Stimulated activated CD8-positive, alpha-beta memory T cell treated with anti-CD3 and anti-CD28 coated beads, Interleukin-7, amount 100 ng/mL, for 1 hour (primary cell): ENCODE measurements at places on chromosomes 5 and 9.

DNA sequence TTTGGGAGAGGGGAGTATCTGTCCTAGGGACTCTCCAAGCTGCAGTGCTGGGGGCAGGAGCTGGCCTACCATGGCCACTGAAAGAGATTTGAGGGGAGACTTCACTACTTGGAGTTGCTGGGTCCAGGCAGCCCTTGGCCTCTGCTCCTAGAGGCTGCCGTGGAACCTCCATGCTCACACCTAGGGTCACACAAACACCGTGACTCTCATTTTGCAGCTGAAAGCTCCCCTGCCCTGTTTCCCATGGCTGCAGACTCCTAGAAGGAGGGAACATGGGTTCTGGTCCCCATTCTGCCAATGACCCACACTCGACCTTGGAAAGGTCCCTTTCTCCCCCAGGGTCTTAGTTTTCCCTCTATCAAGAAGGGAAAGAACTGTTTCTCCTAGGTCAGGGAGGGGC is 147.1 kb upstream of the PPP1R26 start:
- no peak for DNase-seq

DNA sequence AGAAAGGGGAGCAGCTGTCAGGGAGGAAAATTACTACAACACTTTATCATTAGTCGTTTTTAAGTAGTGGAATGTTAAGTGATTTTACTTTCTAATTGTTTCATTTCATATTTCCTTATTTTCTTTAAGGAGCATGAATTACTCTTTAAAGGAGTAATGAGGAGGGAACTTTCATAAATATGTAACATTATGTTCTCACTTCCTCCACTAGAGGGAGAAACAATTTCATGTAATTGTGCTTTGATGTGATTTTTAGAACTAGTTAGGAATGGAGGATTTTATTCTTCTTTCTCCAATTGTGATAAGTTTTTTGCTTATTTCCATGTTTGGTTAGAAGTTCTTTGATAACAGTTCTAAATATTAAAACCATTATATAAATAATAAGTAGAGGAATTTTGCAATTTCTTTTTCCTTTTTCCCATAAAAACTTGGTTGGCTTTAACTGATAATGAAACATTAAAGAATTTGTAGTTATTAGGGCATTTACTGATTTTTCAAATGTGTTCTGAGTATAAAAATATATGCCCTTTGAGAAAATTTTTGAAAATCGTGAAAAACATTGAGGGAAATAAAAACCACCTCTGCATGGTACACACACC is 25.6 kb downstream of the CEP78 start:
- no peak for DNase-seq

GRCh38 chr9:94135222-94135621 is 51.0 kb downstream of the PTPDC1 start:
- DNase-seq = no peak

DNA sequence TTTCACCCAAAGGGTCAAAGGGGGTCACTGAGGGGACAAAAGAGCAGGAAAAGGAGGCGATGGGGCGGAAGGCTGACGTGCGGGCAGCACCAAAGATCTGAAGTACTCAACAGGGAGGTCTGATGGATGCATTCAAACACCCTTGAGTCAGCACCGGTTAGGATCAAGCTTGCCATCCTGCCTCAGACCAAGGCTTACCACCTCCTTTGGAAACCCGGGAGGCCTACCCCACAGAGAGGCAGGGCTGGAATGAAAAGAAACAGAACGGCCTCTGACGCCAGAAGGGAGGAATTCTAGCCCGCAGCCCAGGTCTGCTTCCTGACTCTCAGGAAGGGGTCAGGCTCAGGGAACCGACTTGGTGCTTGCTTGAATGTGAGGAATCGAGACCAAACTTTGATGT is 125.6 kb downstream of the PAPPA start:
- no peak for DNase-seq

DNA sequence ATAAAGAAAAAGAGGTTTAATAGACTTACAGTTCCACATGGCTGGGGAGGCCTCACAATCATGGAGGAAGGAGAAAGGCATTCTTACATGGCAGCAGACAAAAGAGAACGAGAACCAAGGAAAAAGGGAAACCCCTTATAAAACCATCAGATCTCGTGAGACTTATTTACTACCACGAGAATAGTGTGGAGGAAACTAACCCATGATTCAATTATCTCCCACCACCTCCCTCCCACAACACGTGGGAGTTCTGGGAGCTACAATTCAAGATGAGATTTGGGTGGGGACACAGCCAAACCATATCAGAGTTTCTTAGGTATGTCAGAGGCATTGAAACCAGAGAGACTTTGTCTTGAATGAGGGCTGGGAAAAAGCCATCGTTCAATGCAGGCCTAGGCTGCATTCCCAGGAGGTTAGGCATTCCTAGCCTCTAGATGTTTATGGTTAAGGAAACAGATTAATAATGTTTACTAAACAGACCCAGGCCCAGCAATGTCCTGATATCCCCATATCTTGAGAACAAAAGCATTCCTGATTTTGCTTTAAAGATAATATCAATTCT is 7.5 kb upstream of the PAIP1 start:
- DNase-seq = no peak

DNA sequence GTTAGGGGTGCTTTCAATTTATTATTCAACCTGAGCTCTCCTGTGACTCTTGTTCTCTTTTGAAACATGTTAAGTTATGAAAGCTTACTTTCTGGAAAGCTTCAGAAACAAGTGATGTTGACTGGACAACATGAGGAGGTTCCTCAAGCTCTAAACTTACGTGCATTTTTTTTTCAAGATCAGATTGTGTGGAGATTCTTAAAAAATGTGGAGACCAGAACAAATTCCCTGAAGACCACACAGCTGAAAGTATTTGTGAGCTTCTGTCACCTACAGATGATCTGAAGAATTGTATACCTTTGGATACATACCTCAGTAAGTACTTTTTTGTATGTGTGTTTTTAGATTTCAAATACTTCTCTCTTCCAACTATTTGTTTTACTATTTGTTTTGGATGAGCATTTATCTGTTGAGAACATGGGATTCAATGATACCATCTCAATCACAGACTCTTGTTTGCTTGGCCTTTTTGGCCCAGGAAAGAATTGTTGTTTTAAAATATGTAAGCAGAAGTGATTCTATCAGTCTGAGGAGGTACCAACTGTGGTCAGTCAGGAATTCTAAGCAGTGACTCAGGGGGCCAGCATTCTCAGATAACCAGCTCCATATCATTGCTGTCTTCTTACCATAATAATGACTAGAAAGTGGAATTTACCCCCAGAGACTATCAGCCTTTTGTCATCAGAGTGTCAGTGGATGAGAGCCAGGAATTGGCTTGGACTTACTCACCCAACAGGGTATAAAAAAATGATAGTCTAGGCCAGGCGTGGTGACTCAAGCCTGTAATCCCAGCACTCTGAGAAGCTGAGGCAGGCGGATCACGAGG is 34.4 kb upstream of the GLIPR2 start:
- no peak for DNase-seq

DNA sequence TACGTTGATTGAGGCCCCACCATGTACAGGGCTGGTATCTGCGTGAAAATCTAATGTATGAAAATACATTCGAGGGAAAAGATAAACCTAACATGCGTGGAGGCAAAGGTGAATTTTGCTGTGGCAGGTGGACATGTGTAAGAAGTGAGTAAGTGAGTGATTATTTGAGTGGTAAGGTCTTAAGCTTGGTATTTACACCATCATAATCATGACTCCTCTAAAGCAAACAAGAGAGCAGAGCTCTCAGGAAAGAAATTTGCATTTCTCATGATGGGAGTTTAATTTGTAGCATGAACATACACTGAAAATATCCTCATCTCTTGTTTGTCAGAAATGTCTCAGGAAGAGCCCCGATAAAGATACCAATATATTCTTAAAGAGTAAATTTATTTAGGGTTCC is 260.6 kb downstream of the PSAT1 start:
- no peak for DNase-seq

DNA sequence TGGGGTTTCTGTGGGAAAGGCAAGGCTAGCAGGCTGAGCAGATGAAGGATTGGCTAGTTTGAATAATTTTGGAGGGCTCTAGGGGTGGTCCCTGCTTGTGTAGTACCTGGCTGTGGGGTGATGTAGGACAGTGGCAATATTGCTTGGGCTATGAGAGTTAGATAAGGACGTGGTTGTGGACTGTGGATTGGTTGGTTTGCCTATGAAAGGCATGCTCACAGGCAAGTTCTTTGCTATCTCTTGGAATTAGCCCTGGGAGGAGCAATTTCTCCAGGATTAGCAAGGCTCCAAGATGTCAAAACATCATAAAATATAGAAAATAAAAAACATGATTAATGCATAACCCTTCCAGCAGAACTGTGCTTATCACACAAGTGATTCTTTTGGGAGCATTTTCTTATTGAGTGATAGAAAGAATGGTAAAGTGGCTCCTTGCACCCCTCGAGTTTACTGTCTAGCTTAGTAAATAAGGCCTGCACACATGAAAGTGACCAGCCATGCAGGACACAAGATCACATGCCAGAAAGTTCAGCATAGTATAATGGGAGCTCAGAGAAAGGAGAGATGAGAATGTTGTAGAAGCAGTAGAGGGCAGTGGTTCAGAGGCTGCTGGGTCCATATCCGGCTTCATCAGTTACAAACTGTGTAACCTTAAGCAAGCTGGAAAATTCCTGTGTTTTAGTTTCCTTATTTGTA is 13.8 kb downstream of the AOPEP start:
- DNase-seq = no peak

DNA sequence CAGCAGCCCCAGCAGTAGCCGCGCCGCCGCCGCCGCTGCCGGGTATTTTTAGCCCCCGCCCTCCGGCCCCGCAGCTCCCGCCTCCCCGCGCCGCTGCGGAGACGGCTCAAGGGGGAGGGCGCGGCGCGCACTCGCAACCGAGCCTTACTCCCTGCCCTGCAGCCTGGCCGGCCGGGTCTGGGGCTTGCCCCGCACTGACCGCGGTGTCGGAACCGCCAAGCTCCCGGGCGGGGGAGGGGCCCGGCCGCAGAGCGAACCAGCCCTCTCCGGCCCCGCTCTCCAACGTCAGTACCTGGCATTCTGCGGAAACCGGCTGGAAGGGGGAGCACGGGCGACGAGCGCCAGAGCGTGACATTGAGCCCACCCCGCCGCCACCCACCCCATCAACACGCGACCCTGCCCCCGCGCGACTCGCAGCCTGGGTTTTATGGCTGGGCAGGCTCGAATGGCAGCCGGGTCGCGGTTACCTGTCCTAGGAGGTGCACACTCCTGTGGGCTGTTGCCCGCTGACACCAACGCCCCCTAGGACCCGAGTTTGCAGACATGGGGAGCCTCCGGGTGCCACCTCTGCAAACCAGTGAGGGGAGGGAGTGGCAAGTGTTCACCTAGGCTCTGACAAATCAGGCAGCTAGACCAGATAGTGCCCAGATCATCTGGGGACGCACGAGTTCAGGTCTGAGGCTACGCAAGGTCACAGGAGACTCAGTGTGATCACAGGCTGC is at the start of gene ACSL6:
TSS of gene ACSL6 (minus strand) at position 37 of the 722 bp plus-strand sequence. CDS start 105 bp downstream, outside the sequence.
- DNase-seq = no peak

GRCh38 chr9:78015241-78015640 is 16.4 kb downstream of the GNAQ start:
- no peak for DNase-seq

- no peak for DNase-seq
Observed at GRCh38 chr5:136209346-136209910, 16.5 kb upstream of the SMIM32 start.

DNA sequence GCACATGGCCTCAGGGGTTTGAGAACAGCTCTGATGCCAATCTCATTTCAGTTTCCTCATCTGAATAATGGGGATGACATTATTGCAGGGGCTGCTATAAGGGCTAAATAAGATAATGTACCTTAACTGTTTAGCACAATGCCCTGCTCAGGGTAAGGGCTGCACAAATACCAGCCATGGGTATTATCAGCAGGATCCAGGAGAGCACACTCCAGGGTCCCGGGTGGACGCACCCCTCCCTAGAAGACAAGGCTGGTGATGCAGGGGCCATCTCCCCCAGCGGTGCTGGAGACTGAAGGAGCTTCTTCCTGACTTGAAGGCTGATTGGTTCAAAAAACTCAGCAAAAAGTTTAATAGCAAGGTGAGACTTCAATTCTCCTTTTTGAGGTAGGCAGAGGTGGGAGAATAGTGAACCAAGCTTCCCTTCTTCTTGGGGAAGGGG is 2.7 kb upstream of the CXXC5 start:
- no peak for DNase-seq

- DNase-seq = no peak
Observed at GRCh38 chr5:178661836-178662540, 35.1 kb upstream of the CLK4 start.

- no peak for DNase-seq
Observed at GRCh38 chr5:69010476-69010875, 83.3 kb upstream of the SLC30A5 start.

- DNase-seq = no peak
Observed at GRCh38 chr9:534886-535285, 306.6 kb upstream of the DMRT1 start.

- DNase-seq = no peak
Observed at GRCh38 chr5:131382407-131383395, 118.8 kb downstream of the CDC42SE2 start.

GRCh38 chr5:173534031-173534430 is 82.4 kb downstream of the BOD1 start:
- DNase-seq = no peak

GRCh38 chr5:149839761-149840160 is 104.8 kb downstream of the PDE6A start:
- no peak for DNase-seq

- no peak for DNase-seq
Observed at GRCh38 chr9:105151686-105151995, 92.8 kb upstream of the SLC44A1 start.

- no peak for DNase-seq
Observed at GRCh38 chr5:172886974-172887501, 53.0 kb downstream of the ERGIC1 start.

DNA sequence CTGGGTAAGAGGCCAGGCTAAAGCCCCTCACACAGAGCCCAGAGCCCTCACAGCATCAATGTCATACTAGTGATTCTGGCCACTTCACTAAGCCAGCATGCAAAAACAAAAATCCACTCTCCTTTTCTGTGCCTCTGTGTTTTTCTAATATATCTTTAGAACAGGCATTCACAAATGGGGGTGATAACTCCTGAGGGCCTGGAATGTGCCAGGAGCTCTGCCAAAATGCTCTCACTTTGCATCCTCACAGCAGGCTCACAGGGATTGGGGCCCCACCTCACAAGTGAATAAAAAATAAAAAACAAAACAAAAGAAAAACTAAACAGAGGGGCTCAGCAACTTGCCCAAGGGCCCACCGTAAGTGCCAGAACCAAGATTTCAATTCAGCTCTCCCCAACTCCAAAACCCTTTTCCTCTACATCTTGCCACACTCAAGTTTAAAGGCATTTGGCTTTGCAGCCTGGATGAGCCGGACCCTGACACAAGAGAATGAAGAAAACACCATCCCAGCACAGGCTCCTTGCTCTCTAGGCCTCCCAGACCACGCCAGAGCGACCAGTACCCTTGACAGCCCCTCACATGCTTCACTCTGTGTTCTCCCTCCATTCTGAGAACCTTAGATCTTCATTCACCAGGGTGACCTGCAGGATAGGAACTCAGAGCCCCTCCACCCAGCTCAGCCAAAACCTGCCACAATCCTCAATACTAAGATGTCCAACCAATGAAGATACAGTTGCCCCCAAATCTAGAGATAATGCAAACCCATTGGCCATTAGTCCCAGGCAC is 51.3 kb downstream of the SAXO1 start:
- DNase-seq = no peak
